ENCODE measurements at places on chromosomes 2 and 18.

DNA sequence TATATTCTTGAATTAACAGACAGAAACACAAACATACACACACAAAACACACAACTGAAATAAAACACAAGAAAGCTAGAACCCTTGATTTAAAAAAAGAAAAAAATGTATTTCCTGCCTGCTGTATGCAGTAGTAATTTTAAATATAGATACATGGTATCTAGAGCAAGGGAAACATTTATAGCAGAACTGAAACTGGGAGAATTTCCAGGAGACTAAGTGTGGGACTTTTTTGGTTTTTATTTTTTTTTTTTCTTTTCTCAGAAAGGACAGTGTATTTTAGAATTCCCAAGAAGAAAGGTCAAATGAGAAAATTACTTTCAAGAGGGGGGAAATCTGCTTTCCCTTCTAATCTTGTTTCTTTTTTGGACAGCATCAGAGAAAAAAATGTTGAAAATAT lies 558.9 kb upstream of the PKDCC start:
- no peak for DNase-seq

- DNase-seq: no peak
Measured at GRCh38 chr2:215066124-215066523, 72.3 kb downstream of the ABCA12 start.

- DNase-seq: peak; percentile 73
Measured at GRCh38 chr2:3606370-3607201, 11.7 kb downstream of the COLEC11 start.

DNA sequence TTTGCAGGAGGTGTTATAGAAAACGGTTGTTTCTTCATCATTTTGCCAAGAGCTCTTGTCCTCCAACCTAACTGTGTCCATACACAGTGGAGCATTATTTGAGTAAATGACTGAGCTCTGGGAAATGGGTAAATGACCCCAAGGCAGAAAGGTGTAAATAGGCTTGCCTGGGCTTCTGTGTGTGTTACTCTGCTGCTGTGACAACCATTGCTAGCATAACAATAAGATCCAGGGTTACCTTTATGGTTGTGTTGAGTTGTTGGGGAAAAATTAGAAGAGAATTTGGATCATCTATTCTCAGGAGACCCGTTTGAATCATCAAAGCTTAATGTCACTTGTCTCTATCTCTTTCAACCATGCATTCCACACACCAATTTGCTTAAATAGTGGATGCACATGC lies 672.7 kb downstream of the DPP10 start:
- DNase-seq: no peak

- no peak for DNase-seq
Measured at GRCh38 chr2:198628596-198628995, 824.2 kb downstream of the PLCL1 start.

DNA sequence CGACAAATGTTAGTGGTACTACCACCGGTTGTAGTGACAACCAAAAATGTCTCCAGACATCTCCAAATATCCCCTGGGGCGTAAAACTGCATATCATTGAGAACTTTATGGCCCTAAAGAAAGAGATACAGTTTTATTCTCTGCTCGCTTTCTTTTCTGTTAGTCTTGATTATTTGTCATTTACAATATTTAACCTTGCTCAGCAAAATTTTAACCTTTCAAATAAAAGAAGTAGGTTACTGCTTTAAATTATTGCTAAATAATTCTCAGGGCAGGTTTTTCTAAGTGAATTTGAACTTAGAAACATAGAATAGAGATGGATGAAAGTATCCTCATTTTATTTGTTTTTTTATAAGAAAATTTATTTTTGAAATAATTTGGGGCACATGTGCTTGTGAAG lies 67.9 kb downstream of the BMPR2 start:
- DNase-seq: no peak

- no peak for DNase-seq
Measured at GRCh38 chr2:25388491-25388890, 46.8 kb upstream of the DNMT3A start.

DNA sequence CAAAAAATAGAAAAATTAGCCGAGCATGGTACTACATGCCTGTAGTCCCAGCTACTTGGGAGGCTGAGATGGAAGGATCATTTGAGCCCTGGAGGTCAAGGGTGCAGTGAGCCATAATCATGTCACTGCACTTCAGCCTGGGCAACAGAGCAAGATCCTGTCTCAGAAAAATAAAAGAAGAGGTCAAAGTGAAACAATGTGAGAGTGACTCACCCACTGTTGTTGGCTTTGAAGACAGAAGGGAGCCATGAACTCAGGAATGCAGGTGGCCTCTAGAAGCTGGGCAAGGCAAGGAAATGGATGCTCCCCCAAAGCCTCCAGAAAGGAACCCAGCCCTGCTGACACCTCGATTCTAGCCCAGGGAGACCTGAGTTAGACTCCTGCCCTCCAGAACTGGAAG lies 3.7 kb upstream of the TMEM214 start:
- no peak for DNase-seq

GRCh38 chr2:51322613-51323012 lies 290.7 kb upstream of the NRXN1 start:
- DNase-seq: no peak

GRCh38 chr2:177235855-177236437 lies 23.4 kb downstream of the HNRNPA3 start:
- DNase-seq: no peak

DNA sequence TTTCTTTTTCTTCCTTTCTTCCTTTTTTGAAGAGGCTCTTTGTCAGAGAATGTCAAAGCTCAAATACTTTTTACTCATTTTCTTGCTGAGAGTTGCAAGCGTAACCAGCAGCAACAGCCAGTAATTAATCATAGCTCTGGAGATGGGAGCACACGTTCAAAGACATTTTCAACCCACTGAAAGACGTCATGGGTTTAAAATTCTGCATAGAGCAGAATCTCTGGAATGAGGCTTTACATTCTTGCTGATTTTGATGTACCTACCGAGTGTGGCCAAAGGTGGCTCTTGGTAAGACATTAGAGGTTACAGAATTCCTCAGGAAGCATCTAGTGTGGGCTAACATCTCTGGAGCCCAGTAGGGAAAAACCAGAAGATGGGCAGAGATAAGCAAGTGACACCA lies 292.5 kb downstream of the MTX2 start:
- no peak for DNase-seq

DNA sequence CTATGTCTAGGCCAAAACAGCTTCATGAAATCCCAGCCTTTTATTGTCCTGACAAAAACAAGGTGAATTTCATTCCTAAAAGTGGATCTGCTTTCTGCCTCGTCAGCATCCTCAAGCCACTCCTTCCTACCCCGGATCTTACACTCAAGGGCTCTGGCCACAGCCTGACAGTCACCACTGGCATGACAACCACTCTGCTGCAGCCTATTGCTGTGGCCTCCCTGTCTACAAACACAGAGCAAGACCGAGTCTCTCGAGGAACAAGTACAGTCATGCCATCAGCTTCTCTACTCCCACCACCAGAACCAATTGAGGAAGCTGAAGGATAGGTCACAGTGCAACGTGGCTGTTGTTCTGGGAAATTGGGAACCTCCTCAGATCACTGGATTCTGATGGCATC lies 106.1 kb downstream of the ICA1L start:
- no peak for DNase-seq

DNA sequence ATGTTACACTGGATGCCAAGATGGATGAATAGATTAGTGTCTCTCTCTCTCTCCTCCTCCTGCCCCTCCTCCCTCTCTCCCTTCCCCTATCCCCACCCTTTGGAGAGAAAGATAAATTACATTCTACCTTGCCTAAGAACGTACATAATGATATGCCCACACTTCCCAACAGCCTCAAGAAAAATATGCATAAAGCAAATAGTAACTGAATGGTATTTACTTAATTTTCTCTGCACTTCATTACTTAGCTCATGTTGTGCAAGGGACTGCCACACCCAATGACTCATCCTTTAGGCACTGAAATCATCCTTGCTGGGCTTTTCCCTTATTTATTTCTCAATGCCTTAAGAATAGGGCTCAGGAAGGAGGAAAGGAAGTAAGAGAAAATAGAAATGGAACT lies 137.3 kb upstream of the PID1 start:
- DNase-seq: peak; percentile 87

- DNase-seq: no peak
Measured at GRCh38 chr2:143582046-143582747, 453.0 kb downstream of the ARHGAP15 start.

- no peak for DNase-seq
Measured at GRCh38 chr2:84121-84520, 37.8 kb upstream of the FAM110C start.

Measured in lower leg skin (tissue), 4 donors.